ENCODE measurements at places on chromosomes 1 and 21.

DNA sequence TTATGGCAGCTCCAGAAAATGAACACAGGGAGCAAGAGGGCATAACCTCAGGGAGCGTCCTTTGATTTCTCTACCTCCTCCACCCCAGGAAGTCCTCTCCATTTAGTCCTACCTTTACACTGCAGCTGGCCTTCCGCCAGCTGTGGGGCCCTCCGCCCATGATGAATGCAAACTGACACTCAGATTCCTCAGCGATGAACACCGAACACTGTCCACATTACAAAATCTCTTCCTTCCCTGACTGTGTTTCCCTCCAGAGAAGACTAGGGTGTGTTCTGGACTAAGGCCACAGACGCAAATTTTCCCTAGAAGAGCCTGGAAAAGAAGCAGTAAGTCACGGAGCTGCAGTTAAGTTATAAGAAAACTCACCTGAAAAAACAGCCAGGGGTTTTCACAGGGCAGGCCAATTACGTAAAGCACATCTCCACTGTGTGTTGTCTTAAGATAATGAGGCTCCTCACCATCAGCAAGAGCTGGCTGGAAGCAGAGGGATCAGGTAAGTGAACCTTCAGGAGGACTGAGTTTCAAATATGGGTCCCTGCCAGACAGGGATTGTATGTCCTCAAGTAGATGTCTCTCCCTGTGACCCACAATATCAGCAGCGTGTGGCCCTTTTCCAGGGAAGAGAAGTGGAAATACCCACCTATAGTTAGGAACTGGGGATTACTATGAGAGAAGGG is 46.3 kb upstream of the ATP1B1 start:
- DNase-seq, result no peak

- no peak for DNase-seq
These were observed 2.6 kb upstream of the FMOD start for GRCh38 chr1:203353486-203353885.

DNA sequence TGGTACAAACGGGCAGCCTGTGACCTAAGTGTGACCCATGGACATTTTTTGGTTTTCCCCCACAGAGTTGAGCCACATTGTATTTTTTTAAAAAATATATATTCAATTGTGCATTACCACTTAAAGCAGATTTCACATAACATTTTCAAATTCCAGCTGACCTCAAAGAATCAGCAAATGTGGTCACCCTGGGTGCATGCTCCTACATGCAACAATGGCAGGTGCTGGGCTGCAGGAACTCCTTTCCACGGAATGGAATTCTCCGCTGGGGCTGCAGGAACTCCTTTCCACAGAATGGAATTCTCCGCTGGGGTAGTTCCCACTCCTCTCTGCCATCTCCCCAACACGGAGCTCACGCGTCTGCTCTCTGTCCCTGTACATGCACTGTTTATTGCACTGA is 68.7 kb downstream of the MAP10 start:
- no peak for DNase-seq

- no peak for DNase-seq
These were observed 2.7 kb downstream of the PIK3CD start for GRCh38 chr1:9654051-9654833.

DNA sequence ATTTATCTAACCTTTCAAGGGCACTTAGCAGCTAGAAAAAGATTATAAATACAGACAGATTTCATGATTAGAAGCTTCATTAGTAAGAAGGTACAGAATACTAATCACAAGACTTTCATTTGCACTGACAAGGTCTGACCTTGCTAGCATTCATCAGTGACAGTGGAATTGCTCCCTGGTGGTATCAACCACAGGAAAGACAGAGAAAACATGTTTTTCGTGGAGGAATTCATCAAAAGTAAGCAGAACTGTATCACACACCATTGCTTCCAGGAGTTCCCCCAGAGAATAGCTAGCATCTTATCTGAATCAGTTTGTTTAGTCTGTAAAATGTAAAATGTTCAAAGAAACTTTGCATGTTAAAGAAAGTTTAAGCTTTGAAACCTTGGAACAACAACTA is 20.6 kb upstream of the CRB1 start:
- DNase-seq, result no peak

DNA sequence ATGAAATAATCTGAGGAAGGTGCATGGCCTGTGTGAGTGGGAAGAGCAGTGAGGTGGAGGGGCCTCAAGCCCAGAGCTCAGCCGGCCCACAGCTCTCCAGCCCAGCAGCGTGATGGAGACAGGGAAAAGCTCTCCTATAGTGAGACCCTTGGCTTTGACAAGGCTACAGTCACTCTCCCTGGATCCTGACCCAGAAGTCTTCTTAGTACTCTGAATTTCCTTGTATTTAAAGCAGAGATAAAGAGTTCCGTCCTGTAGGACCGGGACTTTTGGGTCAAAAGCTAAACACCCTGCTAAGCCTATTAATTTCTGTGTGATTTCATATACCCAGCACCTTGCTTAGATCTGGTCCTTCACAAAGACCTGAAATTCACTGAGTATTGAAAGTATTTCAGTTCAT is 48.2 kb upstream of the F3 start:
- no peak for DNase-seq

DNA sequence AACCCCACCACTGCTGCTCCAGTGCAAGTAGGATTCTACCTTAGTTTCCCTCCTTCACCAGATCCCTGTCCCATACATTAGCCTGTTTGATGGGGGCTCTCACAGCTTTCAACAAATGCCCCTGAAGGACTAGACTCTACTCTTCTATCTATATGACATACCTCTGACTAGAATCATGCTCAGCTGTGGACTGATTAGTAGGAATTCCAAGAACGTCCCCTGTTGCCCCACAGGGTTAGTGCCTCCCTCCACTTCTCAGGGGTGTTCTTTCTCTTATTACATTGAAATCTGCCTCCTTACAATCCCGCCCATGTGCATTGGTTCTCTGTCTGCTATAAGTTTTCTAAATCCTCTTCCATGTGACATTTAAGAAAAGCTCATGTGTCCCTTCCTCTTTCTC is 375.9 kb upstream of the DUSP10 start:
- no peak for DNase-seq

DNA sequence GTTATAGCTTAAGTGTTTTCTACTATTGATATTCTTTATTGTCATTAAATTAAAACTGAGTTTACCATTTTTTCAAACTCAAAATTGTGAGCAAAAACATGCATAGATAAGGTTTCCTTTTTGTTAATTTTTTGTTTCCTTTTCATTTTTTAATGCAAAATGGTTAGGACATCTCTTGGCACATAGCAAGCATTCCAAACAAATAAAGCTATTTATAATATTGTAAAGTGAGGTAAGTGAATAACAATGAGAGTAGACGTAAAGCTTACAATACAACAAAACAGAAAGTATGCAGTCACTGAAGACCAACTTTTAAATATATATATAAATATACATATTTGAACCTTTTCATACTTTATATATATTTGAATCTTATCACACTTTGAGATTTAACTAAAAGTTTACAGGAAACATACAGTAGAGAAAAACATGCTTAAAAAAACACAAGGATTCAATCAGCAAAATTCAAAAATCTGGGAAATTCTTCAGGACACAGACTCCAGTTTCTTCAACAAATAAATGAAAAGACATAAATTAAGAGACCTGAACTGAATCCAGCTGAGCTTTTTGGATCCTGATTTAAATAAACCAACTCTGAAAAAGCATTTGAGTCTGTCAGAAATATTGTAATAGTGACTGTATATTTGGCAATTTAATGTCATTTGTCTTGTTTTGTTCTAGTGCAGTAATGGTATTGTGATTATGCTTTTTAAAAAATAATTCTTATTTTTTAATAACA is 67.5 kb upstream of the SAMSN1 start:
- no peak for DNase-seq

DNA sequence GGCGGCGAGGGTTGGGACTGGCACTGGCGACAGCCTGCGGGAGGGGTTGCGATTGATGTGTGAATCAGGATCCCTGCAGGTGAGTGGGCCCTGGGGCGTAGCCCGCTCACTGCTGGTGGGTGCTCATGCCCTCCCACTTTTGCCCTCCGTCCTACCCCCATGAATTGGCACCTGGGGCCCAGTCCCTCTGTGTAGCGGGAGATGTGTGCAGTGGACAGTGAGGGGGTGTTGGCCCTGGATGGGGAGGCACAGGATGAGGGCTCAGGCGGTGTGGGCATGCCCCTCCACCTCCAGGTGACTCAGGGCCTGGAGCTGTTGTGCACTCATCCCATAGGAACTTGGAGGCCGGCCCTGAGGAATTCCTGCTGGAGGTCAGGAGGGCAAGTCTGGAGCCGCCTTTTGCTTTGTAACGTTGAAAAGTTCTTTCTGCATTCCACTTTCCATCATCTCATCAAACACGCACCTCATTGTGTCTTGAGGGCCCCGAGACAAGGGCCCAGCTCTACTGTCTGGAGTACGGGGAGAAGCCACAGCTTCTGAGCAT is 3.0 kb downstream of the PEAR1 start:
- DNase-seq, result no peak

DNA sequence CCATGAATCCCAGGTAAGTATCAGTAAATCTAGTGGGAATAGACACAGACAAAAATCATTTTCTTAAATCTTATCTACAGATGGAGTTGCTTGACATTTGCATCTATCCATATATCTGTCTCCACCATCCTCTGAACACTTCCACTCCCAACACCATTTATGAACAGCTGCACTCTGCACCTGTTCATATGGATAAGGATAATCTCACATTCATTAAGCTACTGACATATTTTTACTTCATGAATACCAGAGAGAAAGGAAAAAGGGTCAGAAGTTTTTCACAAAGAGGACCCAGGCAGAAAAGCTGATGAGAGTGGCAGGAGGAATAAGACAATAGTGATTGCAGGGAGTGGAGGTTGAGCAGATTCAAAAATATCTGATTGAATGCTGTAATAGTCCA is 222.6 kb downstream of the DNAH14 start:
- DNase-seq, result no peak

- no peak for DNase-seq
These were observed 11.7 kb downstream of the UBE2G2 start for GRCh38 chr21:44789880-44790279.

GRCh38 chr1:17141441-17142197 is 22.4 kb upstream of the PADI2 start:
- no peak for DNase-seq
